ENCODE measurements at places on chromosomes 4 and X.

DNA sequence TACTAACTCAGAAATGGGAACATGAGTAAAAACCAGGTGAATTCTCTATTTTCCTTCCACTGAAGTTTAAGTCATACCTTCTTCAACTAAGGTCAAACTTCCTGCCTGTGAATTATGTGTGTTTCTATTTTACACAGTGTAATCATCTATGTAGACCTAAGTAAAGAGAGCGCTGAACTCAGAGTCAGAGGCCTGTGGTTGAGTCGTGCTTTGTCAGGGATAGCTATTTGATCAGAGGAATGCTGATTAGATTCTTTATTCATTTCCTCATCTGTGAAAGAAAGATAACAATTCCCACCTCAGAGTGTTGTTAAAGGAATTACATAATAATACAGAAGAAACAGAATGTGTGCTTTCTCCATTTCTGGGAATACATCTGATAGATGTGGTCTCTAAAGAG lies 654.1 kb downstream of the STIM2 start:
- DNase-seq: no peak

DNA sequence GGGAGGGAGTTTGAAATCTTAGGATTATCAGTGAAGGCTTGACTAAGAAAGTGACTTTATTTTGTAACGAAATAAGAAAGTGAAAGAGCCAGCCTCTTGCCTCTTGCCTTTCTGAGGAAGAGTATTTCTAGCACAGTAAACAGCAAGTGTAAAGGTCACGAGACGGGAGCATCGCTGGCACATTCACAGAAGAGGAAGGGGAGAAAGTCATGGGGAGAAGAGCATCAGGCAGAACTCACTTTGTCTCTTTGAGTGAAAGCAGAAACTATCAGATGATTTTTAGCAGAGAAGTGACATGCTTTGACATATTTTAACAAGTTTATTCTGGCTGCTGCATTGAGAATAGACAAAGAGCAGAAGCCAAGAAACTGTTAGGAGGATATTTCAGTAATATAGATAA lies 313.8 kb downstream of the CAMK2D start:
- no peak for DNase-seq

GRCh38 chr4:38078590-38079421 lies 118.6 kb downstream of the PTTG2 start:
- no peak for DNase-seq

- no peak for DNase-seq
Measured at GRCh38 chr4:123554801-123555232, 158.2 kb downstream of the SPRY1 start.

GRCh38 chrX:16771483-16772398 lies 14.5 kb upstream of the TXLNG start:
- no peak for DNase-seq

DNA sequence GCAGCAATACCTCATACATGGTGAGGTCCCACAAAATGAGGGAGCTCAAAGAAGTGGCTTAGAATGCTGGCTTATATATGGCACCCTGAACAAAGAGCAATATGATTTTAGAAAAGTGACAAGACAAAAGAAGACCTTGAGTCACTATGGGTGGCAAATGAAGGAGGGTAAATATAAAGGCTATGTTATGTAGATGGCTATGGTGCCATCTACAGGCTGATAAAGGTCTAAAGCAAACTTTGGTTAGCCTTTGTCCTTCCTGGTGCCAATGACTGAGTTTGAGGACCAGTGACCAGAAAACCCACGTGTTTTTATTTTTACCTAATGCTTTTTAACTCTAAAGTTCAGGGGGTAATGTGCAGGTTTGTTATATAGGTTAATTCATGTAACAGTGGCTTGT lies 151.8 kb downstream of the CCNG2 start:
- DNase-seq: no peak

DNA sequence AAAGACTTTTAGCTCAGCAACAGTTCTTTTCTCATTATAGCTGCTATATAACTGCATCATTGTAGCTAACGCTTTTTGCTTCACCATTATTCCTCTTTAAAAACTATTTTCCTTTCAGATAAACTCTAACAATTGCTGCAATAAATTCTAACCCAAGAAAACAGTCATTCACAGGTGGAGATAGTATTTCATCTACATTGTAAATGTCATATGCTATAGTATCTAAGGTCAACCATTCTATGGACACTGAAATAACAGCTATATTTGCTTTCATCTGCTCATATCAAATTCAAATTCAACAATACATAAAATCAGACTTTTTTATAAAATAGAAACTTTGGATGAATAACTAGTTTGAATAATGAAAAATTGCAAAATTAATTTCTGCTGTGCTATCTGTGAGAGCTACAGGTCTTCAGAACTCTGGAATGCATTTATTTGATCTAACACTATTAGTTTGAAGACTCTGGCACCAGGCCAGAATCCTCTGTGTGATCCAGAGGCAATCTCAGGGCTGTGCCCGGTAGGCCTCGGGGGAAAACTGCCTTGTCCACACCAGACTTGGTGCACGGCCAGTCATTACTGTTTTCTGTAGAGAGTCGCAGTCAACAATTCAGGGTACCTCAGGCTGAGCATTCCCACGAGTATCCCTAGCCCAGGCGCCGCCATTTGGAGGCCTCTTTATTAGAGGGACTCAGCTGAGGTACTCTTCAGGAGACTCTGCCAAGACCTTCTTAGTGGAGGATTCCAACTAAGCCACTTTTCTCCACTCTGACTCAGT lies 332.4 kb downstream of the SLC7A11 start:
- DNase-seq: no peak

All from T-helper 9 cell (primary cell).